ENCODE measurements at places on chromosomes 12 and 14. TPM values are rescaled to one million over a fixed set of nuclear protein-coding genes. Genes with fewer than 3 reads are reported as not detected.

DNA sequence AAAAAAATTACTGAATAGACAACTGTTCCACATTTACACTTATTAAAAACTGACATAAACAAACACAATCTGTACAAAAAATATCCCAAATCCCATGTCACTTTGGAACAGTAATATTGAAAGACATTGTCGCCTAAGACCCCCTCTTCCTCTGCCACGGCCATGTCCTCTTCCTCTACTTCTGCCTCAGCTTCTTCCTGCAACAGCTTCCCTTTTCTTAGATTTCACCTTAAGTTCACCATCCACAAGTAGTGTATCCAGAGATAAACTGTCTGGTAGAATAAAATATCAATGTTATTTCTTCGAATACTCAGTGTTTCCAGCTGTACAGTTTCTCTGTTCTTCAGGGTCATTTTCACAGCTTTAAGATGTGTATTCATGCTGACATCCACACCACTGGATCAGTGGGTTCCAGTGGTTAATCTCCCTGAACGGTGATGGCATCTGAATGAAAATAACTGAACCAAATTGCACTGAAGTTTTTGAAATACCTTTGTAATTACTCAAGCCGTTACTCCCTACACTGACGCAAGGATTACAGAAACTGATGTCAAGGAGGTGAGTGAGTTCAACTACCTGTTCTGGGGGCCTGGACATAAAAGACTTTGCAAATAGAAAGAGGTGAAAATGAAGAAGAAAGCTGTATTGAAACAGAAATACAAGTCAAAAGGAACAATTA is 208.5 kb downstream of the C12orf50 start:
- no peaks in the 10 kb centered on the region for H3K4me1 ChIP-seq
- DNase-seq: no peak
- H3K36me3 ChIP-seq: no peaks in the 10 kb centered on the region
- no peak overlapping the region for H3K4me3 ChIP-seq

- H3K27ac ChIP-seq: peak overlapping the region; percentile 52
- DNase-seq: no peak
- no peaks in the 10 kb centered on the region for H3K36me3 ChIP-seq
- no peak overlapping the region for H3K4me3 ChIP-seq
- no peaks in the 10 kb centered on the region for H3K27me3 ChIP-seq
These were observed 35.7 kb downstream of the RIN3 start for GRCh38 chr14:92549105-92549858.

GRCh38 chr14:29321646-29322045 is 555.1 kb downstream of the FOXG1 start:
- H3K4me3 ChIP-seq: no peak overlapping the region
- H3K27ac ChIP-seq: no peak overlapping the region
- no peaks in the 10 kb centered on the region for H3K4me1 ChIP-seq
- DNase-seq: no peak
- no peaks in the 10 kb centered on the region for H3K27me3 ChIP-seq
- H3K36me3 ChIP-seq: no peaks in the 10 kb centered on the region

- DNase-seq: no peak
- no peak overlapping the region for H3K4me3 ChIP-seq
- H3K36me3 ChIP-seq: no peaks in the 10 kb centered on the region
- H3K4me1 ChIP-seq: peaks cover 13% of the 10 kb centered on the region
These were observed 14.4 kb downstream of the IRF2BPL start for GRCh38 chr14:77014004-77014604.

DNA sequence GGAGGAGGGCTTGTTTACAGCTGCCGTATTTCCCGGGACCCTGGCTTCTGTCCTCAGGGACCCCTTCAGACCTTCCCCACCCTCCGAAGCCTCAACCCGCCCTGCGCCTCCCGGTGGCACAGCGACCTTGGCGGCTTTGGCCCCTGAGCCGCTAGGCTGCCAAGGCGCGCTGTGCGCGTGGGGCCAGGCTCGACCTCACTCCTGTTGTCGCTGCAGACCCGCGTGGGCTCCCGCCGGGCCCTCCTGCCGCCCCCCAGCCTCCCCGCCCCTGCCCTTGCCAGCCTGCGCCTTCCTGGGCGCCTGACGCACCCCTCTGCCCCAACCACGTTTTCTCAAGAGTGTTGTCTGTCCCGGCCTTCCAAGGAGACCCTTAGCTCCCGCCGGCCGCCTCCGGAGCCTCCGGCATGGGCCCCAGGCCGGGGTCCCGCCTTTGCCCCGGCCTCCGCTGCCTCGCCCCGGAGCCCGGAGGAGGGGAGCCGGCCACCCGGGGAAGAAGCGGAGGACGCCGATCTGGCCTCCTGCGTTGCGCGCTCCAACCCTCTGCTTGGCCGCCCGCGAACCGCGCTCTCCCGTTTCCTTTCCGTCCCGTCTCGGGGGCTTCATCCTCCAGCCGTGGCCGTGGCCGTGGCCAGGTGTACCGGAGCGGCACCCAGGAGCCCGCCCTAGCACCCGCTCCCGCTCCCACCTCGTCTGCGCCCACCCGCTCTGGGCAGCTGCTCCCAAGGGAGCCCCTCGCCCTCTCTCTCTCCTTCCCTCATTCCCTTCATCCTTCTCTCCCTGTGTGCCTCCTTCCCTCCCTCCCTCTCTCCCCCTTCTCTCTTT is 19.9 kb downstream of the PPP2R5C start:
- peaks cover 3% of the 10 kb centered on the region for H3K36me3 ChIP-seq
- no peaks in the 10 kb centered on the region for H3K27me3 ChIP-seq
- peaks cover 22% of the 10 kb centered on the region for H3K4me1 ChIP-seq
- no peak overlapping the region for H3K27ac ChIP-seq
- DNase-seq: peak; percentile 80
- H3K4me3 ChIP-seq: peak overlapping the region; percentile 65

Gene CCDC175
- not detected for total RNA-seq

Data from esophagus muscularis mucosa (tissue), 4 donors.